ENCODE measurements at places on chromosomes 3 and 15. TPM values are rescaled to one million over a fixed set of nuclear protein-coding genes. Genes with fewer than 3 reads are reported as not detected.

DNA sequence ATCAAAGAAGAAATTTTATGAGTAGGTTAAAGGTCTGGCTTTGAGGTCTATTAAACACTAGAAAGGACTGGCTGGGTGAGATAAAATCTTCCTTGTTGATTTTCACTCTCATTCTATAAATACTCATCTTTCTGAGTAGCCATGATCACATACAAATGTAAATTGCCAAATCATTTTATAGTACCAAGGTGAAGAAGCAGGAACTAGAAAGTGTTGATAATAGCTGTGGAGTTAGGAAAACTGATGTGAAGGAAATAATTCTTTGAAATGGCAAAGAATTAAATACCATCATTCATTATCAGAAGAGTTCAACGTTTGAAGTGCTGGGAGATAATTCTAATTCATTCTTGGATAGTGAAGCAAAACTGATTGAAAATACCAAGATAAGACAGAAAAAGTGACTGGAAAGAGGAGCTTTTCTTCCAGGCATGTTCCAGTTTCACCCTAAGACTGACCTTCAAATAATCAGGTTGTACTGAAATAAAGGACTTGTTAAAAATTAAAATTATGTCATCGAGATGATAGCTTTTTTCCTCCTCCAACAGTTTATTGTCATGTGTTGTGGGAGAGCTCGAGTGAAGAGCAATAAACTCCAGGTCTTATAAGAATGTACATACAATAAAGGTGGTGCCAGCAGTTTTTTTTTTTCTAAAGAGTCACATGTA, 17.4 kb downstream of the THBS1 start:
- no peaks in the 10 kb centered on the region for H3K27me3 ChIP-seq
- H3K4me3 ChIP-seq, result no peak overlapping the region
- H3K36me3 ChIP-seq, result peaks cover 37% of the 10 kb centered on the region
- peaks cover 3% of the 10 kb centered on the region for H3K4me1 ChIP-seq

DNA sequence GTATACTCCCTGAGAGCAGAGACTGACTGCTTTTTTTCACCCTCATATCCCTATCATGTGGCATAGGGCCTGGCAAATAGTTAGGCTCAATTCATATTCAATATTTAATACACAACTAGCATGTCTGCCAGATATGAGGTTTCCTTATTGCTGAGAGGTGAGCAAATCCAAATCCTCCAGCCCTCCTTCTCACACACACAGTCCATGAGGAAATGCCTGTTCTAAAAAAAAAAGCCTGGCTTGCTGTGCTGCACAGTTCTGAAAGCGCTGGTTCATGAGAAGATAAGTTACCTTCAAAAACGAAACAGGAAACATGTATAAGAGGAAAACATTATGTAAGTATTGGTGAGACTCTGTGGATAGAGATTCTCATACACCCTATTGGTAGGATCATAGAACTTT, 15.5 kb upstream of the ACAP2 start:
- H3K36me3 ChIP-seq, result no peaks in the 10 kb centered on the region
- H3K4me3 ChIP-seq, result no peak overlapping the region
- H3K27me3 ChIP-seq, result no peaks in the 10 kb centered on the region
- H3K4me1 ChIP-seq, result no peaks in the 10 kb centered on the region
- H3K27ac ChIP-seq, result no peak overlapping the region

The ERICH6 gene
- 0.55 TPM for total RNA-seq

GRCh38 chr3:143584474-143584873, 263.8 kb downstream of the SLC9A9 start:
- no peak for DNase-seq
- no peaks in the 10 kb centered on the region for H3K36me3 ChIP-seq
- no peaks in the 10 kb centered on the region for H3K27me3 ChIP-seq

The OXTR gene
- 0.14 TPM for total RNA-seq

The PPP1R14D gene
- not detected for total RNA-seq

The AADAC gene
- not detected for total RNA-seq

DNA sequence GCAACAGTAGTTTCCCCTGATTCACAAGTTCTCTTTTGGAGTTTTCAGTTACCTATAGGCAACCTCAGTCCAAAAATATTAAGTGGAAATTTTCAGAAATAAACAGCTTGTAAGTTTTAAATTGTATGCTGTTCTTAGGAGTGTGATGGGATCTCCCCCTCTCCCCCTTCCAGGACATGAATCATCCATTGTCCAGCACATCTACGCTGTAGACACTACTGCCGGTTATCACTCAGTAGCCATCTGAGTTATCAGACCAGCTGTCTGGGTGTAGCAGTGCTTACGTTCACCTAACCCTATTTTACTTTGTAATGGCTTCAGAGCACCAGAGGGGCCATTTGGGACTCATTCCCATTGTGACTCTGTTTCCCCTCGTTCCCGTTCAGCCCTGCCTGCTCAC, 96.7 kb upstream of the PLXNA1 start:
- H3K27ac ChIP-seq, result no peak overlapping the region
- H3K27me3 ChIP-seq, result no peaks in the 10 kb centered on the region
- peaks cover 7% of the 10 kb centered on the region for H3K4me1 ChIP-seq
- no peak for DNase-seq

The CLSTN2 gene
- 7.0 TPM for total RNA-seq

GRCh38 chr3:51581524-51581923, 43.0 kb downstream of the RAD54L2 start:
- no peak overlapping the region for H3K4me3 ChIP-seq
- H3K27ac ChIP-seq, result no peak overlapping the region
- no peak for DNase-seq
- H3K36me3 ChIP-seq, result peaks cover 9% of the 10 kb centered on the region
- H3K4me1 ChIP-seq, result no peaks in the 10 kb centered on the region

GRCh38 chr3:45120359-45121158, 25.6 kb downstream of the CDCP1 start:
- H3K27me3 ChIP-seq, result peaks cover 9% of the 10 kb centered on the region
- H3K36me3 ChIP-seq, result no peaks in the 10 kb centered on the region
- peak overlapping the region; percentile 16 for H3K27ac ChIP-seq
- peaks cover 24% of the 10 kb centered on the region for H3K4me1 ChIP-seq
- no peak overlapping the region for H3K4me3 ChIP-seq

The MED12L gene
- 0.82 TPM for total RNA-seq

The LMAN1L gene
- 8.1 TPM for total RNA-seq

DNA sequence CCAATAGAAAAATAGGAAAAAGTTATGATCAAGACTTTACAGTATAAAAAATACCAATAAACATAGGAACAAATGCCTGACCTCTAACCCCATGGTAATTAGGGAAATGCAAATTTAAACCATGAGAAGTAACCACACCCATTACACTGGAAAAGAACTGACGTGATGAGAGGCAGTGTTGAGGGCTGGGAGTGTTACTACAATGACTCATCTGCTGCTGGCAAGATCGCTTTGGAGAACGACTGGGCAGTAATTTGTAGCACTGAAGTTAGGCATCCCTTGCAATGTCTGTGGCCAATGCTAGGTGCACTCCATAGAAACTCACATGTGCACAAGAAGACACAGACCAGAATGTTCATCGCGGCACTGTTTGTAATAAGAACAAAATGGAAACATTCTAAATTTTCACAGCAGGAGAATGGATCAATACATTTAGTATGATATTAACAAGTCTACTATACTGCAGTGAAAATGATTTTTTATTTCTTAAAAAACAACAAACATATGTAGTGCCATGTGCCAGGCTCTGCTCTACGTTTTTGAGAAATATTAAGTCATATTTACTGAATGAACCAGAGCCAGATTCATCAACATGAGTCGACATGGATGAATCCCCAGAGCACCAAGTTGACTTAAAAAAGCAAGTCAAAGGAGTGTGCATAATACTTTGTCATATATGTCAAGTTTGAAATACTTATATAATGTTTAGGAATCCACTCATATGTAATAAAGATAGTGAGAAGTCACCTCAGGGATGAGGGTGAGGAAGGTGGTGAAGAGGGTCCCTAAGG, 37.6 kb upstream of the EPHB3 start:
- DNase-seq, result no peak
- H3K27me3 ChIP-seq, result peaks cover 98% of the 10 kb centered on the region
- no peaks in the 10 kb centered on the region for H3K36me3 ChIP-seq
- H3K4me1 ChIP-seq, result peaks cover 18% of the 10 kb centered on the region

DNA sequence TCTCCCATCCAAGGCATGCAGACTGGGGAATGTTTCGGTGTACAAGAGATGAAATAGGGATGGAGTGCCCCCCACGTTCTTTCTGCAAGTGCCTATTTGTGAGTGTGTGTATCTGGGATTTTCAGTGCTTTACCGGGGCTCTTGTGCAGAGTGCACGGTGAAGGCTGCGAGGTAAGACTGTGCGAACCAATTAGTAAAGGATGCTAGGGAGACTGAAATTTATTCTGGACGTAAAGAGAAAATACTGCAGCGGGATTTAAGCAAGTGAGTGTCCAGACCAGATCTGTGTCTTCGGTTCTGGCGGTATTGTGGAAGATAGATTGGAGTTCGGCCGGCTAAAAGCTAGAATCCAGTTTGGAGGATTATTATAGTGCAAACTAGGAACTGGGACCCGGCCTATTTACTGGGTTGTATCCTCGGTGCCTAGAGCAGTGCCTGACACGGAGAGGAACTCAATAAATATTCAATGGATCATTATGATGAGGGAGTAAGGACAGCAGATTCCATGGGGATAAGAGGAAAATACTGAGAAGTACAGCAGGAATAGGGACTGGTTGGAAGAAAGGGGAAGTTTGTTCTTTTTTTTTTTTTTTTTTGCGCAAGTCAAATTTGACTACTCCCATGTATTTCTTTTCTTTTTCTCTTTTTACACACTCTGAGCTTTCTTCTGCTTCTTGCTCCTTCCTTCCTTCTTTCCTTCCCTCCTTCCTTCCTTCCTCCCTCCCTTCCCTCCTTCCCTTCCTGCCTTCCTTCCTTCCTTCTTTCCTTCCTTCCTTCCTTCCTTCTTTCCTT, 580 bp upstream of the MAGEF1 start:
- peak overlapping the region; percentile 92 for H3K27ac ChIP-seq
- peak overlapping the region; percentile 77 for H3K4me3 ChIP-seq
- H3K4me1 ChIP-seq, result peaks cover 56% of the 10 kb centered on the region
- no peaks in the 10 kb centered on the region for H3K36me3 ChIP-seq
- no peaks in the 10 kb centered on the region for H3K27me3 ChIP-seq
- DNase-seq, result no peak

The SEMA3G gene
- total RNA-seq, result 9.2 TPM

DNA sequence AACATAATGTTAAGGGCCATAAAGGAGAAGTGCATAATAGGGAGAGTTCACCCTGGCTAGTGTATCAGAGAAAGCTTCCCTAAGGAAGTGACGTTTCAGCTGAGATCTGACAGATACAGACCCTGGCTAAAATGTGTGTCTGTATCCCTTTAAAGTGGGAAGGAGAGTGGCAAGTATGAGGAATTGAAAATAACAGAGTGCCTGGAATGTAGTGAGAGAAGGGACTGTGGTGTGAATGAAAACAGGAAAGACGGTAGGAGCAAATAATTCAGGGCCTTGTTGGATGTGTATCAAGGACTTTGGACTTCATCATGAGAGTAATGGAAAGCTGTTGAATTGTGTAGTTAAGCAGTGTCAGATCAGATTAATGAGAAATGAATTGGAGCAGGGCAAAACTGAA, 30.5 kb downstream of the NEO1 start:
- peaks cover 17% of the 10 kb centered on the region for H3K4me1 ChIP-seq
- peaks cover 7% of the 10 kb centered on the region for H3K27me3 ChIP-seq
- no peak overlapping the region for H3K4me3 ChIP-seq
- no peaks in the 10 kb centered on the region for H3K36me3 ChIP-seq
- DNase-seq, result no peak
- no peak overlapping the region for H3K27ac ChIP-seq

The ROPN1 gene
- not detected for total RNA-seq

DNA sequence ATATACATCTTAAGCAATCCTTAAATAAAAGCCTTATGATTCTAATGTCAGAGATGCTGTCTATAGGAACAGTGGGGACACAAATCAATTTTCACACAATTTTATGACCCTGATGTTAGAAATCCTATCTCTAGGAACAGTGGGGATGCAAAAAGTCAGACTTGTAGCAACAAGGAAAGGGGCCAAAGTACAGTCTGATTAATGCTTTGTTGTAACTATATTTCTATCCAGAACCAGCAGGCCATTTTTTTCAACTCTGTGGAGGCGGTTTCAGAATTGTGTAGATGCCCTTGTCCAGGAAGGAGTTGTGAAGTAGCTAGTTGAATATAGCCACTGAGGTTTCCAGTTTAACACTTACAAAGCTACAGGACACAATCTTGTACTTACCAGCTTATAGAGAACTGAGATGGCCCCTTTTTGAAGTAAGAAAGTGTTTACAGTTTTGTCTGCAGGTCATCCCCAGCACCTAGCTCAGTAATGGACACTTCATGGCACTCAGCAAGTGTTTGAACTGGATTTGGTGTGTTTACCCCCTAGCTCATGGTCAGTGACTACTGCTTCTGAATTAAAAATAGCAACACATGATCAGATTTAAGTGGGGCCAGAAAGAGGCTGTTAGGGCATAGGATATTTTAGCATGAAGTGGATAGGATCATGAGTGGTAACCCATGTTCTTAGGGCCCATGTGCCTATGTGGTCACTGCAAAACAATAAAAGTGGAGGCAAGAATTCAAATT, 54.3 kb downstream of the RAB7A start:
- no peaks in the 10 kb centered on the region for H3K27me3 ChIP-seq
- no peaks in the 10 kb centered on the region for H3K36me3 ChIP-seq
- no peak for DNase-seq
- H3K4me1 ChIP-seq, result peaks cover 95% of the 10 kb centered on the region

GRCh38 chr3:171516765-171517164, 56.6 kb upstream of the TNIK start:
- H3K4me1 ChIP-seq, result no peaks in the 10 kb centered on the region
- H3K27me3 ChIP-seq, result no peaks in the 10 kb centered on the region
- no peak overlapping the region for H3K4me3 ChIP-seq
- DNase-seq, result no peak
- H3K27ac ChIP-seq, result no peak overlapping the region
- H3K36me3 ChIP-seq, result no peaks in the 10 kb centered on the region

The CADPS gene
- total RNA-seq, result 25.0 TPM

DNA sequence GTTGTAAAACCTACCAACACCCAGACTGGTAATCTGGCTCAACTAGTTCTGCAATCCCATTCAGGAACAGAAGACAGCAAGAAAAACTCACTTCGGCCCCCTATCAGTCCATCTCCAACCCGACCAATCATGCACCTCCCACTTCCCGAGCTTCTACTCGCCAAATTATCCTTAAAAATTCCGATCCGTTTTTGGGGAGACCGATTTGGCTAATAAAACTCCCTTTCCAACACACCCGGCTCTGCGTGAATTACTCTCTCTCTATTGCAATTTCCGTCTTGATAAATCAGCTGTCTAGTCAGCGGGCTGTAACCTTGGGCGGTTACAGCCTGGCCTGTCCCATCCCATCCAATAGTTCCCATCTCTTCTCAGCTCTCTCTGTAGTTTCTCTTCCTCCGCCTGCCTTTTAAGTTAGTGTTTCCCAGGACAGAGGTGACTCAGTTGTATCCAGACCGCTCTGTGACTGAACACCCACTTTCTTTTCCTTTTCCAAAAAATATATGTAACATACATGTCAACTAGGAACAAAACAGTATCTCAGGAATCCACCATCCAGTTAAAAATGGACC, 780 bp upstream of the ACAD9 start:
- peaks cover 5% of the 10 kb centered on the region for H3K36me3 ChIP-seq
- H3K4me1 ChIP-seq, result peaks cover 73% of the 10 kb centered on the region
- peak overlapping the region; percentile 88 for H3K4me3 ChIP-seq
- no peaks in the 10 kb centered on the region for H3K27me3 ChIP-seq
- DNase-seq, result no peak
- H3K27ac ChIP-seq, result peak overlapping the region; percentile 93

Data from left ventricle myocardium inferior (tissue), 1 donor.